Epithelial cell of prostate (primary cell): ENCODE measurements at places on chromosomes 16 and 17.

DNA sequence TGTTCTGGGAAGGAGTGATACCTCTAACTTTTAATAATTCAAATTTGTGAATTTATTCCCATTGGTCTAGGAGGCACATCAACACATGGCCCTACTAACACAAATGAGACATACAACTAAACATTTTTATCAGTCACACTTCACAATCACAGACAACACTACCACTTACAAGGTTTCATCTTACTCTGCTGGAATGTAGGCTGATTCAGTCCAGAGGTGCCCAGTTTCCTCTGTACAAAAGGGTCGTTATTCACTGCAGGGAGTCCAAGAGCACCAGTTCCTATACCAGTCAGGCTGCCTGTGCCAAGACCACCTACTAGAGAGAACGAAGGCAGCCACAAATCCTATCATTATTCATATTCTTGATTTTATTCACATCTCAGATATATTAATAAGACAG, 41.4 kb downstream of the SETD6 start:
- no peak for DNase-seq

DNA sequence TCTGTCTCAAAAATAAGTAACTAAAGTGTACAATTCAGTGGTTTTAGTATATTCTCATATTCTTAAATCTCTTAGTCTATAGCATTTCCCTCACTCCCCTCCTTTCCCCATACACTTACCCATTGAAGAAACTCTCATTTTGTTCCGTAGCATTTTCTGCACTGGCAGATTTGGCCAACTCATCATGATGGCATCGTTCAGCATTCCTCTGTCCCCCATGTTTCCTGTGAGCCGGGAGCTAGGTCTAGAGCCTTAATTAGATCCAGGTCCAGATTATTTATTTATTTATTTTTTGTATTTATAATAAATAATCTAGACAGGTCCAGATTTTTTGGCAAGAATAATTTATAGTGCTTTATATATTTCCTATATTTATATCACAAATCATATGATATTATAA, 31.0 kb downstream of the HEATR3 start:
- no peak for DNase-seq

DNA sequence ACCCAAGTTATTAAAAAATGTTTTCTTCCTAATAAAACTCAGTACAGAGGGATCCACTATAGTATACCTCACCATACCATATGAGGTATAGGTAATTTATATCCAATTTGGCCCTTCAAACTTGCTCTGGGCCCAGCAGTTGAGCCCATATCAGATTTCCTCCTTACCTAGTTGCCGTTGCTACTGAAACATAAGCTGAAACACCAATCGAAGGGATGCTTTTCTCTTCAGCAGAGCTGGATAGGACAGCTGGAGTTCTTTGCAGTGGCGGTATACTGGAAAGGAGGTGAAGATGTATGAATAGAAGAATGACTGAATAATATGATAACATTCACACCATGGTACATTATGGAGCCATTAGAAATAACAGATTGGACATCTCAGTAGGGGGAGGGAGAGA, 42.7 kb downstream of the TNRC6C start:
- no peak for DNase-seq

DNA sequence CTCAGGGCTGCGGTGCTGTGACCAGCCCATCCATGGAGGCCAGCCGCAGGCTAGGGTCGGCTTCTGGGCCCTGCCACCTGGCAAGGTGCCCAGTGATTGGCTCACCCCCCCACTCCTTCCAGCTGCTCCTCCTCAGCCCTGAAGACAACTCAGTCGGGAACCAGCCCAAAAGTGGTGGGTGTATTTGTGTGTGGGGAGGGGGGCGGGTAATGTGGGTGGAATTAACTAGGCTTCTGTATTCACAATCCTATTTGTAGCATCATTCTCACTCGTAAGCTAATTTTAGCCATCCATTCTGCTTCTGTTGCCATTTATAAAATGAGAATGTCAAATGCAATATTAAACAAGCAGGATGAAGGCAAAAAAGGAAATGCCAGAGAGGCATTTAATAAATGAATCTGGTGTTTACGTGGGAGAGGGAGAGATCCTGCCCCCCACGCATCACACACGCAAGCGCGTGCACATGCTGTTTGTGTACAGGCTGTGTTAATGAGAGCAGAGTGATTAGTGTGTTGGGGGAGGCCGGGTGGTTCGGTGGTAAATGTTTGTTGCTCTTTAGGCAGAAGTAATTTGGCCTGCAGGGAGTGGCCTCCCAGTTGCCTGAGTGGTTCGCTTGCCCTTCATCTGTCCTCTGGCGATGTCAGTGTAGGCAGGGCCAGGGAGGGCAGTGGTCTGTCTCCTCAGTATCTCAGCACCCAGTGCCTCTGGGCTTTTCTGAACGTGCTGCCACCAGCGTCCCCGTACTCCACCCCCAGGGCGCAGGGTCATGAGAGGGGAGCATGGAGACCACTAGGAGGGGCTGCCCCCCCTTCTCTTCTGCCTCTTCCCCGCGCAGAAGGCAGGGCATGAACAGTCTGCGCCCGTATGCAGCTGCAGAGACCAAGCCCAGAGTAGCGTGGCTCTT, 140.1 kb downstream of the CCDC182 start:
- no peak for DNase-seq

- no peak for DNase-seq
These were observed 175.2 kb upstream of the SALL1 start for GRCh38 chr16:51326131-51326856.

- DNase-seq: no peak
These were observed 518.2 kb upstream of the GOT2 start for GRCh38 chr16:59252317-59252716.

- no peak for DNase-seq
These were observed 921 bp downstream of the RND2 start for GRCh38 chr17:43025766-43026537.

- DNase-seq: no peak
These were observed 14.2 kb upstream of the MSI2 start for GRCh38 chr17:57242148-57242547.

DNA sequence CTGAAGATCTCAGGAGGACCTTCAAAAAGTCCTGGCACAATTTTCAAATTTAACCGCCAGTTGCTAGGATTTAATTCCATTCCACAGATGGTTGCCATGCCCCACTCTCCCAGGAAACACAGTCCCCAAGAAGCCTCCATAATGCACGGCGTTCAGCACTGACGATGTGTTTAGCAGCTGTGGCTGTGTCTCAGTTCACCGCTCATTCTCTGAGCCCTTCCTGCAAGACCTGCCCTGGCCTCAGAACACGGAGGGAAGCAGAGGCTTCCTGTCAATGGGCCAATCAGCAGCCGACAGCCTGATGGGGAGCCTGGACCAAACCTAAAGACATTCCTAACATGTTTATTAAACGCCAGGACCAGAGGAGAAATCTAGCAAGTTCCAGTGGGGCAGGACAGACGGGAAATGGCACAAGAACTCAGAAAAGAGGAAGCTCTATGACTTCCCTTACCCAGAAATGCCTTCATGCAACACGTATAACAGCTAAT, 4.9 kb downstream of the MYLK3 start:
- DNase-seq: no peak

GRCh38 chr16:17313085-17313611, 157.6 kb downstream of the XYLT1 start:
- DNase-seq: no peak

- no peak for DNase-seq
These were observed 356.3 kb upstream of the SOX9 start for GRCh38 chr17:71764505-71764904.

- no peak for DNase-seq
These were observed 13.1 kb downstream of the SOST start for GRCh38 chr17:43745541-43745940.

DNA sequence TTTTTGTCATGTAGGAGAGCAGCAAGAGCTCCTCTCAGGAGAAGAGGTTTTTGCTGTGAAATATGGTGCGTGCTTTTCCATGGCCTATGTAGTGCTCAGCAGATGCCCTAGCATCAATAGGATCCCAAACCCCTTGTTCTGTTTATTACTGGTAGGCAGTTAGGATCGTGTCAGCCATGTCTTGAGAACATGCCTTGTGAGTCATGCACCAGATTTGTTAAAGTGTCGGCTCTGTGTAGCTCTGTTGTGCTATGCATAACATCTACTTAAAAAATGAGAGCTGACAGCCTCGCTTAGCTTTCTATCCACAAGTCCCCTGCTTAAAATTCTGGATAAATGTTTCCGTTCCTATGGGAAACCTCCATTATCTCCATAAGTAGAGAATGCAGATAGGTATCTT, 4.4 kb upstream of the EIF4A3 start:
- no peak for DNase-seq
